Stimulated activated CD8-positive, alpha-beta memory T cell treated with anti-CD3 and anti-CD28 coated beads, Interleukin-7, amount 100 ng/mL, for 48 hours (primary cell): ENCODE measurements at places on chromosomes 7 and 10.

DNA sequence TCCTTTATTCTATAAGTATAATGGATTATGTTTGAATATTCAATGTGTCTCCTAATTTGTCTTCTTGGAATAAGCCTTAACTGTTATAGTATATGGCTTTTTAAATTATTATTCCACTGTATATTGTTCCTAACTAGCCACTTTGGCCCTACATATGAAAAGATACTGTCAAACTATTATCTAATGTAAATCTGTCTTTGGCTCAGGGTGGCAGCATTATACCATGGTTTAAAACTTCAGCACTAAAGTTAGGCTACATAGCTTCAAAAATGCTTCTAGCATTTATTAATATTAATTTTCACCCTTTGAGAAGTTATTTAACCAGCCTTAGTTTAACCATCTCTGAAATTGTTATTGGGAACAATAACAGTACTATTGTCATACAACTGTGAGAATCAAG, 543.1 kb upstream of the MBL2 start:
- no peak for DNase-seq

DNA sequence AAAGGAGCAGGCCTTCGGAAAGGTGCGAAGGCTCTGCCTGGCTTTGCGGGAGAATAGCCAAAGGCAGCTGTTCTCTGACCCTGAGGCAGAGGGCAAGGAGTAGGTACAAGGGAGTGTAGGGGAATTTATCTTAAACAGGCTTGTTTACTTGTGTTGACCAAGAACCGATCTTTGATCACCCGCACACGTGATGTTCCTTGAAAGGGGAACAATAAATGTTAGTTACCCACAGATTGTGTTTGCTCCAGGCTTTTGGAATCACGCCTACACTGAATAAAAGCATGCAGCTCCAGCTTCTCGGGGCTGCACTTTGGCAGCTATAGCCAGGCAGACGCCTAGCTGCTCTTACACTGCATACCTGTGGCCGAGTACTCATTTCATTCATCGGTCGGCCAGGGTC, 420.8 kb downstream of the PHF14 start:
- DNase-seq = no peak

DNA sequence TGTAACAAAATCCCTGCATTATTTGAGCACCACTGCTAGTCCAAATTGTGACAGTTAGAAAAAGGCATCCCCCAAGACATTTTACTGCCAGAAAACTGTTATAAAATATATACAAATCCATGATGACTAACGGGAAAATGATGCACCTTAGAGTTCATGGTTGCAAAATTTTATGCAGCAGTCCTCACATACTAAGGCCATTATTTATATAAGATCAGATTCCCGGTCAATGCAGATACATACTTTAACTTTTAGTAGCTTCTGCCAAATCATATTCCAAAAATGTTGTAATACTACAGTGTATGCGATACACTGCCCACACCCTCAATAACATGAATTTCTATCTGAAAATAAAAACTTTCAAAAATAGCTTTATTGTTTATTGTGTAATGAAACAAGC, 239.9 kb upstream of the ZNF32 start:
- DNase-seq = no peak

- no peak for DNase-seq
These were observed 117.2 kb downstream of the MYOF start for GRCh38 chr10:93364966-93365365.

DNA sequence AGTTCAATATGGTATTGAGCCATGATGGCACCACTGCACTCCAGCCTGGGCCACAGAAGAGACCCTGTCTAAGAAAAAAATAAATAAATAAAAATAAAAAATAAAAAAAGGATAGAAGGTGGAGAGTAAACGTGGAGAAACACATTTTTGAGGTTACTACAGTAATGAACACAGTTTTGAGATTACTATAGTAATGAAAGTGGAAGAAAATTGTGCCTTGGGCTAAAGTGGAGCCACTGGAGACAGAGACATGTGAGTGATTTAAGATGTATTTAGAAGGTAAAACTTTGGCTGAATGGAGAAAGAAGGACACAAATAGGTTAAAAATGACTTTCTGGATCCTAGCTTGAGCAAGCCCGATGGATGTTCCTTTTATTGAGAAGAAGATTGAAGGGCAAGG, 76.8 kb downstream of the HGF start:
- DNase-seq = no peak
